ENCODE measurements at places on chromosomes 5 and 9.

DNA sequence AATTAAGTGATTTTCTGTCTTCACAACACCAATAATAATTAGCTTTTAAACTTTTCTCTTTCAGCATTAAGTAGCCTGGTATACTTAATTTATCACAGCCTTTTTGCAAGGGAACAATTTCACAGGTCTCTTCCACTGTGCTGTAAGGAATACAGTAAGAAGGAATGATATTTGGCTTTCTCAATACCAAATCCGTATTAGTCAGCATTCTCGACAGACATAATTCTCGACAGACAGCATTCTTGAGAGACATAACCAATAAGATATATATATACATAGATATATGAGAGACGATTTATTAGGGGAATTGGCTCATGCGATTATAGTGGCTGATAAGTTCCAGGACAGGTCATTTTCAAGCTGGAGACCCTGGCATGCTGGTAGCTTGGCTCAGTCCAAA is 18.0 kb downstream of the PRKAA1 start:
- no peak for DNase-seq

- no peak for DNase-seq
These were observed 9.7 kb downstream of the LRRC14B start for GRCh38 chr5:200985-201384.

DNA sequence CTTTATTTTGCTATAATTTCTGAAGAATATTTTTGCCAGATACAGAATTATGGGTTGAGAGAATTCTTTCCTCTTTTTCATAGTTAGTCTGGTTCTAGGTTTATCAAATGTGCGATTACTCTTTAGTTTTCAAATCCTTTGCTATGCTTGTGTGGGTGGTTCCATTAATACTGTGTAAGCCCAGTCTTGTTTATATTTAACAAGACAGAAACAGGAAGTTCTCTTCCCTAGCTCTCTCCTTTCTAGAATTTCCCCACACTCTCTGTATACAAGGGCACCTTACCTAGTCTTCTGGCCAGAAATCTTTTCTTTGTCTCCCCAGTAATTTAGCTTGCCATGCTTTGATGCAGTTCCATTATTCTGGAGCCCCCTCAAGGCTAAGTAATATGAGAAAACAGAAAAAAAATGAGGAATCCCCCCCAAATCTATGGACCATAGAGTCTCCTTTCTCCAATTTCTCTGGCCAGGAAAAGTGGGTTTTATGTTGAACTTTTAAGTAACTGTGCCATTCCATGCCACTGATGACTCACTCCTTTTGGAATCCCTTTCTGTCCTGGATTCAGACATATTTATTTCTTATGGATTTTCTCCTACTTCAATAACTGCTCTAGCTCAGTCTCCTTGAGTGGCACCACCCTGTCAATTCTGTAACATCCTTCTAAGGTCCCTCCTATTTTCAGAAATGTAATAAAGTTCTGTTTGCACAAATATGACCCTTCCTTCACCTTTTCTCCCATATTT is 1714.1 kb downstream of the EFNA5 start:
- no peak for DNase-seq

DNA sequence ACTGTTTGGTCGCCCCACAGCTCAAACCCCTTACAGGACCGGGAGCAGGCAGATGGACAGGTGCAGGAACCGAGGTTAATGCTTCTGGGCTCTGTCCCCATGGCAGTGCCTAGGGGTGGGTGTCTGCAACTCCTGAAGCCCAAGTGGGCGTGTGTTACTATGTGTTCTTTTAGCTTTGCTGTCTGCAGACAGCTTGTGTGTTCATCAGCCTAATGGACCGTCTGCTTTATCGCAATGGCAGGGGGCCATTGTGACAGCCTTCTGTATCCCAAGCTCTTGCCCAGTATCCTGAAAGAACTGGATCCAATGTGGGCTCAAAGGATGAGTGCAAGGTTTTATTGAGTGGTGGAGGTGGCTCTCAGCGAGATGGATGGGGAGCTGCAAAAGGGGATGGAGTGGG is 266.7 kb downstream of the CSNK1G3 start:
- DNase-seq = no peak

DNA sequence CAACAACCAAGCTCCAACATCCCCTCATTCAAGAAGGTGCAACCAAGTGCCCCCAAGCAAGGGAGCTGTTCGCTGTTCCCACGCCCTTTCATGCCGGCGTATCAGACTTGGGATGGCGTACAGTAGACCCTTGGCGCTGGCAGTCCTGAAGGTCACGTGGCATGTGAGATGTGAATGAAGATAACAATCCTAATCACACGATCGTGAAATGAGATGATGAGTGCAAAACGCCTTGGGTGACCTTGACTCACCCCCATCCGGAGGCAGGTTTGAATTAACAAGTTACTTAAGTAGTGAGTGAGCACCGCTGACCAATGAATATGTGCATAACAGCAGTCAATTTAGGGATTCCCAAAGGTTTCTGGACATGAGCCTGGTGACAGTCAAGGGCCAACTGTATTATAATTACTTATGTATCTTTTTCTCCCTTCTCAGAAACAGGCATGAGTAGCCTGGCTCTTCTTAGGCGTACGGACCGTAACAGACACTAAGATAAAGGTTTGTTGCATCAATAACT is 150.2 kb downstream of the TTLL11 start:
- DNase-seq = no peak

DNA sequence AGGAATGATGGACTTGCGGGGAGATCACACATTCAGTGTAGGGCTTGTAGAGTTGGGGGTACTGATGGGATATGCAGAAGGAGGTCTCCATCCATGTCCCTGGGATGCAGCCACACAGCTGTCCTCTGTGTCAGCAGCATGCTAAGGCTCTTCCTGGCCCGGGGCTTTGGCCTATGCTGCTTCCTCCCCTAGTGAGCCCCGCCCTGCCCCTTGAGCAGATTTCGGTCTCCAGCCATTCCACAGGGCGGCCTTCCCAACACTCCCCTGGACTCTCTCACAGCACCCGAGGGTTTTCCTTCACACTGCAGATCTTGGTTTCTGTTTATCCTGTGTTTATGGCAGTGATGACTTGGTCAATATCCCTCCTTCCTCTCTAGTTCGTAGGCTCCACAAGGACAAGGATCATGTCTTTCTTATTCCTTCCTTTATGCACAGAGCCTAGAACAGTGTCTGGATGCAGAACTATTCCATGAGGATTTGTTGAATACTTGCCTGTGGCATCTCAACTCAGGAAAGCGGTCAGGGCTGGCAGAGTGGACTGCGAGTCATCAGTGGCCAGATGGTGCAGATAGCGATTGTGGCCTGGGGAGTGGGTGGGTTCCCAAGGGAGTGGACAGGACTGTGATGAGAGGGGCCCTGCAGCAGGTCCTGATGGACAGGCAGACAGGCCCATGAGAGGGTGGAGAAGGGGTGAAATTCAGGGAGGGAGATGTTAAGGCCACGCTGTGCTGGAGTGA is 114.2 kb downstream of the RGS3 start:
- peak; percentile 43 for DNase-seq

- no peak for DNase-seq
These were observed 95.1 kb downstream of the HRH2 start for GRCh38 chr5:175752826-175753535.

GRCh38 chr9:37936965-37937364 is 33.0 kb upstream of the SLC25A51 start:
- no peak for DNase-seq

- no peak for DNase-seq
These were observed 69.8 kb downstream of the CNTLN start for GRCh38 chr9:17204611-17205152.

- DNase-seq = peak; percentile 94
These were observed 24.4 kb upstream of the SYNPO start for GRCh38 chr5:150616024-150616470.

DNA sequence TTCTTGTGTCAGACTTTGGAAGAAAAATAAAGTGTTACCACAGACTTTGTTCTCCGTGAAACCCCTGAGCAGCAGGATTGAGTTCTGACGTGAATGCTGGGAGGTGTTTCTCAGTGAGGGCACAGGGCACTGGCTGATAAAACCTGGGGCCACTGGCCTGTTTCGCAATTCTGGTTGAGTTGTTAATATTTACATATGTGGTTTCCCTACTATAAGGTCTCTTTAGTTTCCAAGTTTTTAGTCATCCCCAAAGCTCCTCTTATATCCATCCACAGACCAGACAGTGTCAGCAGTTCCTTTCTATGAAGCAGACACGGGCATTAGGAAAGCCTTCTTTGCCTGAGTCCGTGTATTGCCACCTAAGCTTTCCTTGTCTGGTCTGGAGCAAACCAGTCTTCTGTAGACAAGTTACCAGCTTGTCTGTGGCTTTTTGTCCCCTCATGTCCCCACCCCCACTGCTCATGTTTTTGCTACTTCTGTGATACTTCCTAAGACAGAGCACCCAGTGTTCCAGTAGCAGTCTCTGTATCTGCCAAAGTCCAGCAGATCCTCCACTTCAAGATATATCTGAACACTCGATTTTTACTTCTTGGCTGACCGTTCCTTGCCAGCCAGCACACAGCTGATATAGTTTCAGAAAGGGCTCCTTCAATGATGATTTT is 42.0 kb downstream of the ACO1 start:
- DNase-seq = peak; percentile 92

- DNase-seq = no peak
These were observed 10.1 kb upstream of the FOXI1 start for GRCh38 chr5:170095646-170096045.

GRCh38 chr5:125450771-125451170 is 704.3 kb upstream of the ZNF608 start:
- no peak for DNase-seq

DNA sequence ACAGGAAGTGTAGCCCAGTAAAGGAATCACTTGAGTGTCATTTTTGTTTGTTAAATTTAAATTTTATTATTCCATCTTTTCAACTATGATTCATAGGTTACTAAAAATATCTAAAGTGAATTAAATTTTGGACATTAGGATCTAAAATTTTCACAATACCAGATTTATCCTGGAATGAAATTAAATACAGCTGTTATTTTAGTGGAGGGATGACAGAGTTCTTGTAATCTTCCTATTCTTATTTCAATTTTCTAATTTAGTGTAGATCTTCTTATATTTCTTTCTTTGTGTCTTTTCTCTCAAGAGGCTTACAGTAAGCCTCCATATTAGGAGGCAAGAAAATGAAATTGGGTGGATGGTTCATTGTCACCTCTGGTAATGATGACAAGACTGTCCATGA is 167.9 kb upstream of the TNC start:
- DNase-seq = no peak

- DNase-seq = no peak
These were observed 32.9 kb downstream of the STXBP1 start for GRCh38 chr9:127644943-127645342.

DNA sequence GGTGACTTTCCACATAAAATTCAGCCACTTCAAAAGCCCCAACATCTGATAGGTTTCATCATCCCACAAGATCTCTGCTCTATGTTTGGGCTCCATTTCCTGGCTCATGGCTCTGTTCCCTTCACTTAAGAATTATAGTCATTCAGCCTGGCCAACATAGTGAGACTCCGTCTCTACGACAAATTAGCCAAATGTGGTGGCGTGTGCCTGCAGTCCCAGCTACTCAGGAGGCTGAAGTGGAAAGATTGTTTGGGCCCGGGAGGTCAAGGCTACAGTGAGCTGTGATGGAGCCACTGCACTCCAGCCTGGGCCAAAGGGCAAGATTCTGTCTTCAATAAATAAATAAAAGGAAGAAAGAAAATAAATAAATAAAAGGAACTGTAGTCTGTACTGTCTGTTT is 57.9 kb upstream of the CTSV start:
- DNase-seq = no peak

- no peak for DNase-seq
These were observed 382.4 kb downstream of the TMEM38B start for GRCh38 chr9:106076711-106077110.

DNA sequence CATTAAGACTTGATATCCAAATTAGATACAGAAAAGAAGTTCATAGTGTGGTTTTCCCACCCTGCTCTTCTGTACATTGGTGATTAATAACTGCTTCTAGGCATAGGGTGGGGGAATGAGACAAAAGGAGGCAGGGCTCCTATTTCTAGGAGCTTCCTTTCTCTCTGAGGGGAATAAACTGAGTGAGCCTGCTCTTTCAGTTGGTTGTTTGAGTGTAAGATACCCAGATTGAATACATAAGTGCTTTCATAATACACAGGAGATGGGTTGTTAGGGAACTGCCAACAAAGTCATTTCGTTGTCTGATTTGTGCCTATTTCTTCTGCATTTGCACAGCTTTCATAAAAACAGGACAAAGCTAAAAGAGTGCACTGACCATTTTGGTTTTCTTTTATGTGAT is 48.9 kb upstream of the TTC23L start:
- DNase-seq = no peak

DNA sequence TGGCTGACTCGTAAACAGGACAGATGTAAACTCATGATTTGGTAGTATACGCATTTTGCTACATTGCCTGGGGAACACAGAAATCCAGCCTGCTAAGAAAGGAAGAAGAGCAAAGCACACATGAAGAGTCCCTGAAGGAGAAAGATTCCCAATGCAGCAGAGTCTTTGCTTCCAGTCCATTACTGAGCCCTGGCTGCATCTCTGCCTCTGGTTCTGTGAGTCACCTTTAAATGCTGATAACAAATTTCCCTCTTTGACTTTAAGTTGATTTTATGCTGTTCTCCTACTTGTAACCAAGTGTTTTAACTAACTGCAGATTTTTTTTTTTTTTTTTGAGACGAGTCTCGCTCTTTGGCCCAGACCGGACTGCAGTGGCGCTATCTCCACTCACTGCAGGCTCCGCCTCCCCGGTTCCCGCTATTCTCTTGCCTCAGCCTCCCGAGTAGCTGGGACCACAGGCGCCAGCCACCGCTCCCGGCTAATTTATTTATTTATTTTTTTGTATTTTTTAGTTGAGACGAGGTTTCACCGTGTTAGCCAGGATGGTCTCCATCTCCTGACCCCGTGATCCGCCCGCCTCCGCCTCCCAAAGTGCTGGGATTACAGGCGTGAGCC is 8.5 kb upstream of the PRXL2C start:
- DNase-seq = no peak

DNA sequence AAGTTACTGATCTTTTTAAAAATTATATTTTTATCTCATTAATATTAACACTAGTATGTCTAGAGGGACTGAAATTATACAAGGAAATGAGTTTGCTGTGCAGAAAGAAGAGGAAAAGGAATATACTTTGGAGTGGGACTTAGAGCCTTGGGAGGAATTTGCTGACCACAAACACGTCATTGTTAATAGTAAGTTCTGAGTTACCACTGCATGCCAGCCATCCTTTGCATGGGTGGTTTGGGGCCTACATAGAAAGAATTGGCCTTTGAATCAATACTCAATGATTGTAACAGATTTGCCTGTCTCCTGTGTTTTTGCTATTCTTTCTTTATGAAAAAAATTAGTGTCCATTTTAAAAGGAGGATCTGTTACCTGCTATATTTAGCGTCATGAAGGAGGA is 232.6 kb upstream of the TNC start:
- no peak for DNase-seq

Data from right lobe of liver (tissue), 6 donors.